ENCODE measurements at places on chromosomes 3 and 15. TPM values are rescaled to one million over a fixed set of nuclear protein-coding genes. Genes with fewer than 3 reads are reported as not detected.

Gene PLA1A
- total RNA-seq: not detected

Gene RPUSD3
- 46.4 TPM for total RNA-seq

Gene NEK10
- 2.1 TPM for total RNA-seq

Gene LSG1
- total RNA-seq: 10.1 TPM

Gene ZDHHC23
- total RNA-seq: not detected

Gene PIGZ
- total RNA-seq: 5.5 TPM

Gene PCOLCE2
- total RNA-seq: 3.5 TPM

Gene SLCO2A1
- 0.47 TPM for total RNA-seq

Gene GABRR3
- total RNA-seq: not detected

Gene SYNPR
- not detected for total RNA-seq

Gene GPR87
- not detected for total RNA-seq

Gene CDCP1
- total RNA-seq: 0.77 TPM

Gene GOLGA6B
- total RNA-seq: not detected
